ENCODE measurements at places on chromosomes 2 and 18. TPM values are rescaled to one million over a fixed set of nuclear protein-coding genes. Genes with fewer than 3 reads are reported as not detected.

- DNase-seq = peak; percentile 15
Observed at GRCh38 chr2:236194786-236195185, 26.6 kb upstream of the GBX2 start.

REG3G gene
- not detected for total RNA-seq

VSNL1 gene
- 0.36 TPM for total RNA-seq

KLF7 gene
- 31.1 TPM for total RNA-seq

TYW5 gene
- 8.3 TPM for total RNA-seq

DNA sequence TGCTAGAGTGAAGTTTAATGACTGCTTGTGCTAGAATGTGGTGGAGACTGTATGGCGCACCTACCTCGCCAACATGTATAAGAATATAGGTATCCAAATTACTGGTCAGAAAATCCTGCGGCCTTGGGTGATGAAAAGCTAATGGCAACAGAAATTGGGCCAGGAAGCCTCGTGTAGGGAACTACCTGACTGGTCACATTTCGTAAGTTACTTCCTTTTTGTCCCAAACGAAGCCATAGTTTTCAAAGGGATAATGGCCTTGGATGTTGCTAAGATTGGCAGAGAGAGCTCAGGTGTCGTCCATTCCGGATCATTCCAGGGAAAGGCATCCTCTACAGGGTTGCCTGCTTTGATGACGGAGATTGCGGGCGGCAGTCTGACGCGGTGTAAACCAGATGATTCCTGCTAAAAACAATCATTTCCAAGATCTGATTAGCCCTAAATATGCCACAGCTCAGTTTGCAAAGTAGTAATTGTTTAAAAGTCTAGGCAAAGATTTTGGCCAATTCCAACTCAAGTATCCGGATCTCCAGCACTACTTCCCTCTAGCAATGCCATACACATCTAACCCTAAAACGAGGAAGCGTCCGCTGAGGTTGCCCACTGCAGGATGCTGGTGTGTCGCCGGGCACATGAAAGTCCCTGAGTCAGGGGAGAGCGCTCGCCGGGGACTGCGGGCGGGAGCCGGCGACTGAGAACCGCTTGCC lies 708 bp upstream of the MALT1 start:
- peak; percentile 80 for DNase-seq

DNA sequence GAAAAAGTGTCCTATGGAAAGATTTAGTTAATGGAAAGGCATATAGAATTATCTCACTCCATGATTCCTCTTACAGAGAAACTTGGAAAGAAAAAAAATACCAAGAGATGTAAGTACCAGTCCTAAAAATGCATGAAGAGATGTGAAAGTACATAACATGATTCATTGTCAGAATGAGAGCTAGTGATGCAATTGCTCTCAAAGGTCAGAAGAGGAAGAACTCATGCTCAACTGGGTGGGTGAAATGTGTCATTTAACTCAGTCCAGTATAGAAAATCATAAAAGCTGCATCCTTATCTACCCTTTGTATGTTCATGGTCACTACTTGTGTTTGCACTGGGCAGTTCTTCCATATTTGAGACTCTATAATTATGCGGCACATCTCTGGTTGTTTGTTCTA lies 300.0 kb upstream of the PIK3C3 start:
- no peak for DNase-seq

SERPINB13 gene
- not detected for total RNA-seq

- DNase-seq = peak; percentile 25
Observed at GRCh38 chr2:239942090-239942489, 83.1 kb downstream of the NDUFA10 start.

- DNase-seq = no peak
Observed at GRCh38 chr2:9831670-9832069, 11.6 kb upstream of the TAF1B start.

GRCh38 chr18:60656553-60656952 lies 284.0 kb upstream of the MC4R start:
- DNase-seq = no peak

FHOD3 gene
- total RNA-seq = 13.0 TPM

DNA sequence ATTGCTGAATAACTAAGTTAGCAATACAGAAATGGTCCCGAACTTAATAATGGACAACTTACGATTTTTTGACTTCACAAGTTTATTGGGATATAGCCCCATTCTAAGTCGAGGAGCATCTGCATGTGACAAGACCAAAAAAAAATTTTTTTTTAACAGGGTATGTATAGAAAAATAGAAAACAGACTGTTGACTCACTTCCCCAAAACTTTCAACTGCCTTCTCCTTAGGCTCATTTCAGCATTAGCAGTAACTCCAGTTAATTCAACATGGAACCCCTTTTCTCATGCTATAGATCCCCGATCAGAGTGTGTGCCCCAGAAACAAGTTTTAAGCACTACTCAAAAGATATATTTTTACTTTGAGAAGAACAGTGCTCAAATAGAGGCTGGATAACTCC lies 5.4 kb downstream of the CD302 start:
- no peak for DNase-seq

- no peak for DNase-seq
Observed at GRCh38 chr2:237170020-237170419, 84.3 kb downstream of the COPS8 start.

- DNase-seq = no peak
Observed at GRCh38 chr2:62074233-62074632, 121.7 kb upstream of the B3GNT2 start.

CHRND gene
- total RNA-seq = not detected

DNA sequence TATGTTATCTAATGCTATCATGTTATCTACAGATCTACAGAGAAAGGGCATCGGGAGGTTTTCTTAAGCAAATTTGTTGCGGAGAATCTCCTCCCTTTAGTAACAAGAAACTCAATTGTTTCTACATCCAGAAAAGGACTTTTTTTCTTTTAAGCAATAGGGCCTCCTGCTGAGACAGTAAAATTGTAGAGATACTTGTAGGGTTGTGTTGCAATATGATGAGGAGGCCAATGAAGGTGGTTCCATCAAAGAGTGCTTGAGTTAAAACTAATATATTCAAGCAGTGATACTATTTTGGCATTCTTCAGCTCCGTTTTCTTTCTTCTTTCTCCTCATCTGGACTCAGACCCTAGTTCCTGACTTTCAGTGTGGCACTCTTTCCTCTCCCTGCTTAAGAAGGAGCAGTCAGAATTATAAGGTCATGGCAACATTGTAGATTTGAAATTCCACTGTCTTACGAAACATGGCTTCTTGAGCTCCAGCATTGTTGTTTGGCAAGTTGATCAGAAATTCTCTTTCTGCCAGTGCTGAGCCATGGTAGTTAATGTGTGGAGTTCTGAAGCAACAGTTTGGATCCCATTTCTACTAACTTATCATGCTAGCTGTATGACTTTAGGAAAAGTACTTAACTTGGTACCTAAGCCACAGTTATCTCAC lies 202.0 kb upstream of the SLC14A2 start:
- DNase-seq = no peak

CTAGE1 gene
- not detected for total RNA-seq

GRCh38 chr18:3679241-3679640 lies 229.3 kb downstream of the TGIF1 start:
- DNase-seq = no peak

- DNase-seq = no peak
Observed at GRCh38 chr2:130720036-130720435, 8.8 kb upstream of the GPR148 start.

- no peak for DNase-seq
Observed at GRCh38 chr2:39024833-39025232, 96.0 kb downstream of the SOS1 start.

DNA sequence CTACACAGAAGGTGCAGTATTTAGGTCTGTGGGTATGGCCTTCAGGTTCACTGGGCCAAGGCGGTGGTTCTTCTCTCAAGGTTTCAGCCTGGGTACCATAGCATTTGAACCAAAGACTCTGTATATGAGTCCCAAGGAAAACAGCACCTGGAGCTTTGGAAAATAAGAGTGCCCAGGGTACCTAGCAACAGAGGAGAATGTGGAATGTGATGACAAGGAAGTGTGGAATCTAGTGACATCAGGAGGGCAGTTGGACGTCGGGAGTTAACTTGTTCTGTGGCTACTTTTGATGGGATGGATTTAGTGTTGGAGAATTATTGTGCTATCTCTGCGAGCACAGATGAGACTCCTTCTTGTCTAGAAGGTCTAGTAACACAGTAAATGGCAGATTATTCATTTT lies 201.2 kb downstream of the NOL4 start:
- DNase-seq = no peak

CCDC85A gene
- 0.29 TPM for total RNA-seq

KATNAL2 gene
- total RNA-seq = 5.0 TPM

RAB6D gene
- under 0.01 TPM for total RNA-seq

FRZB gene
- total RNA-seq = 0.36 TPM

SRD5A2 gene
- not detected for total RNA-seq

GRCh38 chr2:65937379-65938160 lies 497.4 kb upstream of the MEIS1 start:
- no peak for DNase-seq

DLX1 gene
- 2.4 TPM for total RNA-seq

- no peak for DNase-seq
Observed at GRCh38 chr2:197926673-197927072, 122.3 kb downstream of the PLCL1 start.

- DNase-seq = no peak
Observed at GRCh38 chr2:146363731-146364130, 1481.1 kb upstream of the ACVR2A start.

GRCh38 chr2:122266636-122267035 lies 511.2 kb downstream of the TSN start:
- DNase-seq = no peak

OSBPL6 gene
- total RNA-seq = 5.4 TPM

- no peak for DNase-seq
Observed at GRCh38 chr2:157291018-157291417, 33.5 kb downstream of the GALNT5 start.

DNA sequence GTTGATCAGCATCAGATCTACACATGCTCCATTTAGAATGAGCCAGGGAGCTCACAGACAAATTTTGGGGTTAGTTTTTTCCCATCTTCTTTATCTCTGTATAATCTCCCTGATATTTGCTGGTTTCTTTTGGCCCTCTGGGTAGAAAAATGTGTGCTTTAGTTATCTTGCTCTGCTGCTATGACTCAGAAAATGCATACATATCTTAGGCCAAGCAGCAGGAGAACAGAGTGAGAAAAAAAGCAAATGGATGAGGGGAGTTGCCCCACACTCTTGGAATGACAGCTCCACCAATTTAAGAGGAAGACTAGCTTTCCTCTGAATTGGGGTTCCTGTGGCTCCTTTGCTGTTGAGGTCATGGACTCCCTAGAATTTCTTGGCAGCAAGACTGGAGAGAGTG lies 331.8 kb downstream of the KCNJ3 start:
- DNase-seq = no peak

CROCC2 gene
- total RNA-seq = under 0.01 TPM

GRCh38 chr2:62577994-62578781 lies 72.2 kb upstream of the TMEM17 start:
- peak; percentile 82 for DNase-seq

CCBE1 gene
- 53.0 TPM for total RNA-seq

All from osteoblast (primary cell).